ENCODE measurements at places on chromosomes 7 and 10.

DNA sequence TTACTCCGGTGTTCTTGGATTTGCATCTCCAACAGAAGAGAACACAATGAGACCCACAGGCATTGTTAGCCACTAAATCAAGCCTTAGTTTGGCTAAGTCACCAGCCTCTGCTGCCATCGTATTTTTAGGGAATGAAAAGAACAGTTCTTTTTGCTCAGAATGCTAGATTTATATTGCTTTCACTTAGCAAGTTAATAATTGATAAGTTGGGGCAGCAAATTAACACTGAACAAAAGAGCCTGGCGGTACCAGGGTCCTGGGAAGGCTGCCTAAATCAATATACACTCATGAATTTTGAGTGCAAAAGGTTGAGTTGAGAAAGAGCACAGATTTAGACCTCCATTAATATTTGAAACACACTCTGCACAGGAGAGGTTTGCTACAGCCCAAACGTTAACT is 767.7 kb downstream of the TYW1 start:
- no peak for DNase-seq

DNA sequence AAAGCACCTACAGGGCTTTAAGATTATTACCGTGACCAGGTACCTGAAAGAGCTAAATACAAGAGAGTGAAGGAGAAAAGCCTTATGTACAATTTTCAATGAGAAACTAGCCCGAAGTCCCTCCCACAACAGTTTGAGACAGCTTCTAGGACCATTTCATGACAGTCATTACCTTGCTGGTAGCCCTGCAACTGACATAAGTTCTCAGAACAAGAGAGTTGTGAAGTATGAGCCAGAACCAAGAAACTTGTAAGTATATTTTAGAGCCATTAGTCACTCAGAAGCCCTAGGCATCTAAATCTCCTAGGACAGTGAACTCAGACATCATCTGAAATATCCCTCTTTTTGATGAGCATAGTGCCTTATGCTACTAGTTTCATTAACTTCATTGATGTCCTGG is 792.1 kb downstream of the GRM8 start:
- no peak for DNase-seq

DNA sequence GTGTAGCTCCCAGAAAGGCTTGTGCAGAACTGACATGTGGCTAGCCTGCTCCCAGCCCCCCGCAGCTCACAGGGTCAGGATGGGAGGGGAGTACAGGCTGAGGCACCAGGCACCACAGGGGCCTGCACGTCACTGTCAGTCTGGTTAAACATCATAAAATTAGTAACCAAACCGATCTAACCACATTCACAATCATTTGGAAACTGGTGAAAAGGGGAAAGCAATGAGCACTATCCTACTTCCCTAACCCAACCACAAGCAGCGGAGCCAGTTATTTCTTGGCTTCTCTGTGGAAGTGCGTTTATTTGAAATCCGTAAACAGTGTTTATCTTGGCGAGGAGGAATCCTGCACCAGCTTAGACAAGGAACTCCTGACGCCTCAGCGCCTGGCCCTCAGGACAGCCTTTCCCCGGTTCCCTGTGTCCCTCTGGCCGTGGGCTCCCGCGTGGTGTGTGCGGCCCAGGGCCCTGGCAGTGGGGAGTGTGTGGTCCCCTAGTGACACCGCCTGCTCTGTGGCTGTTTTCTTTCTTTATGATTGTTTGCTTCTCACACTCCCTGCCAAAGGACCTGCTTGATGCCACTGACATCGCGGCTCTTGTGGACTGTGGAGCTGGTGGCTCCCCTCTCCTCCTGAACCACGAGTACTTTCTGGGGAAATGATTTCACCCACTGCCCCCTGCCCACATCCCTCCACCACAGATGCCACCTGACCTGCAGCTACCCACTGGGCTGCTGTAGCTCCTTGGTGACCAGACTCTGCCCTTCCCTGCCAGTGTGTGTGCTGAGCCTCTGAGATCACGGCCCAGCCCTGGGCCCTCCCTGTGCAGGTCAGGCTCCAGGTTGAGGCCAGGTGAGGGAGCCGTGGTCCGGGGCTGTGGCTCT is 38.0 kb downstream of the INPP5A start:
- no peak for DNase-seq

GRCh38 chr7:52302765-52303520 is 732.5 kb upstream of the POM121L12 start:
- DNase-seq = no peak

- no peak for DNase-seq
Measured at GRCh38 chr10:30822693-30823465, 193.3 kb upstream of the LYZL2 start.

DNA sequence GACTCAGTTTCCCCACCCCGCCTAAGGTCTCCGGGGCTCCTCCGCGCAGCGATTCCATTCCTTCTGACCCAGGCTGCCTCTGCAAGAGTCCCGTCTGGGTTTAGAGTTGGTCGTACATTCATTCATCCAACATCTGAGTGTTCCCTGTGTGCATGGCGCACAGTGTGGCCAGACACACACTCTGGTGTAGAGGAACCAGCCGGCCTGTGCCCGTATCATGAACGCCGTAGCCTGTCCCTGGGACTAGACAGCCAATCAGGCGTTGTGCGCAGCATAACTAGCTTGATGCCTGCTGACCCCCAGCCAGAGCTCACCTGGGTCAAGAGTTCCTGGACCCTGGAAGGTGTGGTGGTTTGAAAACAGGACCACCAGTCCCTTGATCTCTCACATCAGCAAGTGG is 20.9 kb upstream of the PDGFA start:
- no peak for DNase-seq

- no peak for DNase-seq
Measured at GRCh38 chr10:123766012-123766411, 99.9 kb downstream of the GPR26 start.

- no peak for DNase-seq
Measured at GRCh38 chr7:85090143-85090542, 96.7 kb downstream of the SEMA3D start.

GRCh38 chr10:132873395-132873794 is 69.0 kb downstream of the CFAP46 start:
- no peak for DNase-seq

- DNase-seq = no peak
Measured at GRCh38 chr7:26279405-26279804, 12.3 kb upstream of the SNX10 start.

DNA sequence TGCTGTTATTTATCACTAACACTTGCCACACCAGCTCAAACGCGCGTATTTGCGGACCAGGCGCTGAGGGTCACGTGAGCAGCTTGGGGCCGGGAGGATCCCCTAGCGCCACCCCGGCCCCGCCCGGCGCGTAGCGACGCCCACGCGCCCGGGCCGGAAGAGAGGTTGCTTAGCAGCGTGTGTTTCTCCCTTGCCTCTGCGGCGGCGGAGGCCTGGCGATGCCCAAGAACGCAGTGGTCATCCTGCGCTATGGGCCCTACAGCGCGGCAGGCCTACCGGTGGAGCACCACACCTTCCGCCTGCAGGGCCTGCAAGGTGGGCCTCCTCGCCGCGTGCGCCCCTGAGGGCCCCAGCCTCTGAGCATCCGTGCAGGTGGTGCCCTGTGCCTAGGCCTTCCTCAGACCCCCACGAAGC is at the start of gene C10orf53:
Gene C10orf53, plus strand, starts transcription at position 172 of the 414 bp plus-strand sequence. Its CDS starts 47 bp downstream, at position 219.
- no peak for DNase-seq

DNA sequence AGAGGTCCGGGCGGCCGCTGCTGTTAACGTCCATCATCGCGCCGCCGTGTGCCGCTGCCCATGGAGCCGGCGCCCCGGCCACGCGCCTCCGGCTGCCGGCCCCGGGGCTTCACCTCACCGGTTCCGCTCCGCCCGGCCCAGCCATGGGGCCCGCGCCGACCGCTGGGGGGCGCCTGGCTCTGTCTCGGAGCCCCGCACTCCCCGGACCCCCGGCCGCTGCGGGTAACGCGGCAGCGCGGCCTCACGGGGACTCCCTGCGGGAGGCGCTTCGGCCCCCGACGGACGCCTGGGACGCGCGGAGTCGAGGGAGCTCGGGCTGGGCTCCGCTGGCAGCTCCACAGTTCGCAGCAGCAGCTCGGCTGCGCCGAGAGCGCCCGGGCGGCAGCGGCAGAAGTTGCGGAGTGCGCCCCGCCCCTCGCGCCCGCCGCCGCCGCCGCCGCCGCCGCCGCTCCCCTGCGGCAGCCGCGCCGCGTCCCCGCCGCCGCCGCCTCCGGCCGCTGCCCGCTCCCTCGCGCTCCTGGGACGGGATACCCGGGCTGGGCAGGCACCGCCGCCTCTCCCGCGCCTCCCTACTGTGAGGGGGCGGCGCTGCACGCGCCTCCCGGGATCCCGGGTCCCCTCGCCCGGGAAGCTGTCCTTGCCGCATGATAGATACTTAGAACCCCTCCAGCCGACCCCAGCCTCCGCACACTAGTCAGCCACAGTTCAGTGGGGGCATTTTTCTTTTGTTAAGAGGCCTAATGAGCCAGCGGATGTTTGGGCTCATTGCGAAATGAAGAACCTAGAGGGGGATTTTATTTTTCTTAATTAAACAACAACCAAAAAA is at the start of gene HTR7:
Gene HTR7, minus strand, starts transcription at position 405 of the 826 bp plus-strand sequence. Its CDS starts 368 bp downstream, at position 37.
- DNase-seq = peak; percentile 71

- no peak for DNase-seq
Measured at GRCh38 chr10:84899268-84899667, 570.9 kb downstream of the CCSER2 start.

DNA sequence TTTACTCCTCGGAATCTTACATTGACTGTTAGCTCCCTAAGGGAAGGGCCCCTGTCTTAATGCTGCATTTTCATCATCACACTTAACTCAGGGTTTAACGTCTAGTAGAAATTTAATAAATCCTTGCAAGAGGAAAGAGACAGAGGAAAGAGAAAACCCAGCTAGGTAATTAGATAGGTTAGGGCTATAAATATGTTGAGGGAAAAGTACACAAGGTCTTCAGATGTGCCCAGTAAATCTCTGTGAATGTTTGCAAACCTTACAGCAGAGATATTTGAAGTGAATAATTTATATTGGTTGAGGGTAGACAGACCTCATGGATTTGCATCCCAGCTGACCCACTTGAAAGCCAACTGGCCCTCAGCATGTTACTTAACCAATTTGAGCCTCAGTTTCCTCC is 315.5 kb upstream of the NPVF start:
- no peak for DNase-seq

- DNase-seq = no peak
Measured at GRCh38 chr10:75956624-75957023, 525.2 kb downstream of the LRMDA start.

DNA sequence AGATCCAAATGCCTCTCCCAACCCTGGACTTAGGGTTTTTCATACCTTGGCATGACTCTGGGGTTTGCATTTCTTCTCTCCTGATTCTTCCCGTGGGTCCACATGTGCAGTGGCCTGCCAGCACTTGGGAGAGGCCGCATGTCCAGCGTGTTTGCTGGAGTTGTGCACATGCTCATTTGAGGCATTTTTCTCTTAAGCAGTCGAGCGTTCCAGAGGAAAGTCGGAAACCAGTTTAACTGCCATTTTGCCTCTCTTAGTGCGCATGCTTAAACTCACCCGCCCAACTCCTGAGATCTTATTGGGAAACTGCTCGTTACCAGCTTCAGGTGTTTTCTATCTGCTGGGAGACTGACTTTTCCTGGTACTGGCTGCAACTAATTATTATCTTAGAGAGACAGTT is 888.4 kb upstream of the PHF14 start:
- DNase-seq = no peak

DNA sequence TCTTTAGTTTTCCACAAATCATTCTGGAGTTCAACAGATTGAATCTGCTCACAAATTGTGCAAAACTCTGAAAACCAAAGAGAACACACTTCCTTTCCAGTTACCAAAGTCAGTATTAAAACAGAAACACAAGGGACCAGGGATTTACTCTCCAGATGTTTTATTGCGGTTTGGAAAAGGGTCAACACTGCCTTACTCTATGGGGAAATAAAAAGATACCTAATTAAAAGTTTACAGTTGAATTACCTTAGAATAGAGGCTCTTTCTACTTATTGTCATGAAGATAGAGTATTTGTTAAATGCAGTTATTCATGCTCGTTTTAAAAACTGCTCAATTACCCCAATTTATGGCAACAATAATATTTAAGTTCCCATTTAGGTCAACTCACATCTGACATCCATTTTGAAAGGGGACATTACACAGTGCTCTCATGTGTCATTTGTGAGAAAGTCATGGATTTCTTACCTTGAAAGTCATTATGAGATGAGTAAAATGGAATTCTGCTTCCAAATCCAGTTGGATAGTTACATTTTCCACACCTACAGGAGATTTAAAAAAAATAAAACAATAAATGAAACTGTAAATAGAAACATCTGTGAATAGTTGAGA is 8.4 kb downstream of the LAMB1 start:
- no peak for DNase-seq

GRCh38 chr7:2452074-2452507 is 24.1 kb downstream of the GRIFIN start:
- no peak for DNase-seq

DNA sequence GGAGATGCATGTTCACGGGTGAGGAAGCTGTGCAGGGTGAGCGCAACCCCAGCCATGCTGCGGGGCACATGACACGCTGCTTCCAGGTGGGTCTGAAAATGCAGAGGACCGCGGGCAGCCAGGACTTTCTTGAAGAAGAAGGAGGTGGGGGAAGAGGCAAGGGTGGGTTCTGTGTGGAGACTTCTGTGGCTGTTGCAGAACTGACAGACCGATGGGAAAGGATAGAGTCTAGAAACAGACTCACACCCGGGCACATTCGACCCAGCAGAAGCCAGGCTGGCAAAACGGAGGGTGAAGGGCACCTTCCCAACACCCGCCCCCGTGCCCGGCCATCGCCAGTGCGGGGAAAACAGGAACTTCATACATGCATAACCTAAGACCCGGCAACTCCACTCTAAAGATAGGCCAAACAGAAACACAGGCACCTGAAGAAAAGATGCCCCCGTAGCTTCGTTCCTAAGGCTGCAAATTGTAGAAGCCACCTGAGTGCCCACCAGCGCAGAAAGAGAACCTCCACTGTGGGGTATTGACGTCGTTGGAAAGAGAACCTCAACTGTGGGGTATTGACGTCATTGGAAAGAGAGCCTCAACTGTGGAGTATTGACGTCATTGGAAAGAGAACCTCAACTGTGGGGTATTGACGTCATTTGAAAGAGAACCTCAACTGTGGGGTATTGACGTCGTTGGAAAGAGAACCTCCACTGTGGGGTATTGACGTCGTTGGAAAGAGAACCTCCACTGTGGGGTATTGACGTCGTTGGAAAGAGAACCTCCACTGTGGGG is 4.8 kb upstream of the KNDC1 start:
- no peak for DNase-seq

DNA sequence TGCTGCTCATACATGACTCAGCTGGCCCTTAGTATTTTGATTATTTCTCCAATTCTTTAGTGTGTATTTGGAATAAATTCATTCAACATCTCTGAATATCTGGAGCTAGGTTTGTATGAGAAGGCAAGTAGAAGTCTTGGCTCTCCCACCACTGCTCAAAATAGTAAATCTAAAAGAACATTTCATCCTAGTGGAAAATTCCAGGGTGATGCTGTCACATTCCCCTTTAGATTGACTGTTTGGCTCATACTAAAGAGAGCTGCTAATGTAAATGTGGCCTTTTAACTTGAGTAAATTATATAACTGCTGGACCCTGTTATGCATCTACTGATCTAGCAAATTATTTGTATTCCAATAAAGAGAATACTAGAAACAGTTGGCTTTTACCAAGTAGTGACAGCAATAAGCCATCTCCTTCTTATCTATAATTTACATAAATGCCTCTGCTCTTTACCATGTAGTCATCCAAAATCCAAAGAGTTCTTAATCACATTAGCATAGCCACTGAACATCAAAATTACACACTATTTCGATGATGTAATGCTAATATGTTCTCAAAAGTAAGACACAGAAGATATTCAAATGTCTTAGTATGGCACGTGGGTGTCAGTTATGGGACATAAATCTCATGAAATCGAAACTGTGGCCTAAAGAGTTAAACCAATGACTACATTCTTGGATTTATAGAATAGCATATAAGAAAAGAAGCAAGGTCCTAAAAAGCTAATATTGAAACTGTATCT is 86.9 kb upstream of the KCND2 start:
- no peak for DNase-seq

GRCh38 chr7:133115596-133115995 is 33.7 kb upstream of the CHCHD3 start:
- no peak for DNase-seq
